ENCODE measurements at places on chromosomes 5 and 9.

DNA sequence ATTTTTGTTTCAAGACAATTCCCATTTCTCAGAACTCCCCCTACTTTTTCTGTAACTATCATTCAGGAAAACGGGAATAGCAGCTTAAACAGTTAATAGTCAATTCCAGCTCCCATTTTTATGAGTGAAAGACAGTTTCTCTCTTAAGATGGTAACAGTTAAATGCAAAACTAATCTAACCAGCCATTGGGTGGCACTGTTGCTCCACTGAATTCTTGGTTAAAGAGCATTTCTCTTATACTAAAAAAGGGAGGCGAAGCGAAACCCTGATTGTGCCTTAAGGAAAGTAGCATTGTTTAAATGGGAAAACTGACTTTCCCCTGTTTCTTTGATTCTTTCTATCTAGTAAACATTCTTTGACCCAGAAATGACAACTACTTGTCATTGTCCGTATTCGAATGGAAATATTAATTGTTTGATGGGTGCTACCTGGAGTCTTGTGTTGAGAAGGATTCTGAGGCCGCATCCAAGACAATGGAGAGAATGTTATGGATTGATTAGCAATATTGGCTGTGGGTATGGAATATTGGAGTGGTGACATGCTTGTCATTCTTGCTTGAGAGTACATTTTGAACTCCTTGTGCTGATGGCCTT is 507.8 kb downstream of the MAT2B start:
- DNase-seq: no peak

- DNase-seq: no peak
These were observed 19.1 kb upstream of the LMNB1 start for GRCh38 chr5:126757713-126758357.

DNA sequence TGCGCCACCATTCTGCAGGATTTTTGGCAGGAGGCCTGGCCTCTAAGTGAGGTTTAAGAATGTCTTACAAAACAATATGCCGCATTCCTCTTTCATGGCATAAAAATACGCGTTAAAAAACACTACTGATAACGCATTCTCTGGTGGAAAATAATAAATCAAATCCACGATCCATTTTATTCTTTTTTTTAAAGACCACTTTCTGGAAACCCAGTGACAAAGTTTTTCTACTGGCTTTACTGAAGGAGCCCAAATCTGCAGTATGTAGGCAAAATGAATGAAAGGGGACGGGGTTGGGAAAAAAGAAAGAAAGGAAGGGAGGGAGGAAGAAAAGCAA is 2.0 kb downstream of the SV2C start:
- DNase-seq: no peak

DNA sequence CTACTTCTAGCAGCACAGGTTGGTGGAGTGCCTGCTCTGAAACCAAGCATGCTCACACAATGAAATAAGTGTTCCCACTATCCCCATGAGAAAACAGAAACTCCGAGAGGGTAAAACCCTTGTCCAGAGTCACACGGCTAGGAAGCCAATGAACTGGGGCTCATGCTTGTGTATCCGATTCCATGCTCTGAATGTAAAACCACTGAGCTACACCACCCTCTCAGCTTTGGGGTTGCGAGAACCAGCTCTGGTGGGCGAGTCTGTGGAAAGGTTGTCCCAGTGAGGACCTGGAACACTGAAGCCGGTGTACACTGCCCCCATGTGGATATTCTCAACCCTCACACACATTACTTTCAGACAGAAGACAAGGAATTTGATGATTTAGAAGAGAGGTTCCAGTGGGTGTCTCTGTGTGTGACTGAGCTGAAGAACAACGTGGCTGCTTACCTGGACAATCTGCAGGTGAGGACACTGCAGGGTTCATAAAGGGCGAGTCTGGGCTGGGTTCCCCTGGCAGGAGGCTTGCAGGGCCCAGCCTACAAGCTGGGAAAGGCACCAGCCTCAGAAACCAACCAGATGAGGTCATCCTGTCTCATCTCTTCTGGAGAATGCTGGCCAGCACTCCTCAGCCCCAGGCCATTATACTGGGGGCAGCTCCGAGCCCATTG is 37.4 kb downstream of the ARHGEF37 start:
- no peak for DNase-seq

DNA sequence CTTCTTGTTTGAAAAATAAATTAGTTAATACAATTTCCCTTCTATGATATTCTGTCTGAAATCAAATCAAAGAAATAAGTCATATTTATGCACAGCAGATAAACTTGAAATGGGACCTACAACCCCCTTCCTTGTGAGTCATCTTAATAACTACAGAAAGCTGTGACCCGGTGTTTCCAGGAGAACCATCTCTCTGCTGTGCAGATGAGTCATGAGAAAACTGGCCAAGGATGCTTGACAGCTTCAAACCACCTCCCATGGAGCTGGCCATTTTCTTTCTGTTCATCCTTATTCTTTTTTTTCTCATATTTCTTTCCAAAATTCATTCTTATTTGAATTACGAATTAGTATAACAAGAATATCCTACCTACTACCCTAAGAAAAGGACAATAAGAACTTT is 43.4 kb upstream of the NR4A3 start:
- DNase-seq: no peak

DNA sequence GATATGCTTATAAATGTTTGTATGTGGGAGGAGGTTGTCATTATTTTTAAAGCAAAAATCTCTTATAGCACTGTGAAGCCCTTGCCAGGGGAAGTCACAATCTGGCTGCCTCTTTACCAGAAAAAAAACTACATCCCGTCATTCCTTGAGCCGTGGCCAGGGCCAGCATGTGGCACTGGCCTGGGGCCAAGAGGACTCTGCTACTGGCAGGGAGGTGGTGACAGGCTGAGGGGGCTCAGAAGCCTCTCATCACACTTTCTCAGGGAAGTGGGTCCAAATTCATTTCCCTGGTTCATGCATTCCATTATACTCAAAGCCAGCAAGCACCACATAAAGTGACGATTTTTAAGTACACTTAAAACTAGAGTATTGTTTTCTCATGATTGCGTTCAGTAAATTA is 457.3 kb downstream of the ZNF608 start:
- DNase-seq: no peak

DNA sequence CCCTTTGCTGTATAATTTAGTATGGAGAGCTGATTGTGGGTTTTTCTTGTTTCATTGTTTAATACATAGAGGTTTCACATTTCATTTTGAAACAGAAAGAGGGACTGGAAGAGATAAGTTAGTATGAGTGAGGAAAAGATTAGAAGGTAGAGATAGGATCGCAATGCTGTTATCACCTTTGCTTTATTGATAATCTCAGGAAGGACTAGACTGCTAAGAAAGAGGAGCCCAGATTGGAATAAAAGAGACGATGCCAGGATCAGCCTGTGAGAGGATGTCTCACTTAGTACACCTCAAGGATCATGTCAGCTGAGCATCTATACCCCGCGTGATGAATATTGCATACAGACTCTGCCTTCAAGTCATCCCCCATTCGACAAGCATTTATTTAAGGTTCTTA is 178.0 kb upstream of the DMAC1 start:
- DNase-seq: no peak

GRCh38 chr9:130320723-130321481 is 55.3 kb downstream of the HMCN2 start:
- DNase-seq: no peak

DNA sequence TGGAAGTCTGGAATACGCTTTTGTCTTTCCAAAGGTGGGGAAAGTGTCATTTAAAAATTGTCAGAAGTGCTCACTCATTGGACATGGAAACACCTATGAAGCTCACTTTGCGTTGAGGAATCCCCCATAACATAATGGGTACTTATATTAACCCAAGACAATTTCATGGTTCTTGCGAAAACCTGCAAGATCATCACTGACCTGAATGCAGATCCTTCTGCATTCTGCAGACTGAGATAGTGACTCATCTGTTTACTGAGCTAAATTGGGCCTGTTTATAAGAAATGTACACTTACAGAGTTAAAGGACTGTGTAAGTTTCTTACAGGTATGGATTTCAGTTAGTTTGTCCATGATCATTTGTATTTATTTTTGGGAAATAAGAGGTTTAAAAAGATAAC is 153.0 kb downstream of the HMHB1 start:
- DNase-seq: no peak

DNA sequence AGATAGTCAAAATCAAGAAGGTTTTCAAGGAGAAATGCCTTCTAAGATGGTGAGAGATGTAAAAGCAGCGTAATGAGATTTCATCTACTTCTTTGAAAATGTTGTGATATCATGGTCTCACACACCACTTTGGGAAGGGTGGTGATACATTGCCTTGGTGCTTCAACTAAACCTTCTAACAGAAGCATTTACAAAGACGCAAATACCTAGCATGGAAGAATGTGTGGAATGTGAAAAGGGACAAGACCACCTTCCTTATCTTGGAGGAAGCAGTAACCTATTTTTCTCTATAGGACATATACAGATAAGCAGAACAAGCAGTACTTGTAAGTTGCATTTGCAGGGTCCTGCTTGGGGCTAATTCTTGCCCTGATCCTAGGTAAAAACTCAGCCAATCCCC is 38.8 kb downstream of the PCA3 start:
- no peak for DNase-seq

- DNase-seq: no peak
These were observed 76.1 kb downstream of the TLE1 start for GRCh38 chr9:81613002-81613812.

GRCh38 chr9:119044806-119045205 is 324.4 kb downstream of the BRINP1 start:
- no peak for DNase-seq

- DNase-seq: no peak
These were observed 192.9 kb downstream of the TTLL11 start for GRCh38 chr9:121900163-121900562.

DNA sequence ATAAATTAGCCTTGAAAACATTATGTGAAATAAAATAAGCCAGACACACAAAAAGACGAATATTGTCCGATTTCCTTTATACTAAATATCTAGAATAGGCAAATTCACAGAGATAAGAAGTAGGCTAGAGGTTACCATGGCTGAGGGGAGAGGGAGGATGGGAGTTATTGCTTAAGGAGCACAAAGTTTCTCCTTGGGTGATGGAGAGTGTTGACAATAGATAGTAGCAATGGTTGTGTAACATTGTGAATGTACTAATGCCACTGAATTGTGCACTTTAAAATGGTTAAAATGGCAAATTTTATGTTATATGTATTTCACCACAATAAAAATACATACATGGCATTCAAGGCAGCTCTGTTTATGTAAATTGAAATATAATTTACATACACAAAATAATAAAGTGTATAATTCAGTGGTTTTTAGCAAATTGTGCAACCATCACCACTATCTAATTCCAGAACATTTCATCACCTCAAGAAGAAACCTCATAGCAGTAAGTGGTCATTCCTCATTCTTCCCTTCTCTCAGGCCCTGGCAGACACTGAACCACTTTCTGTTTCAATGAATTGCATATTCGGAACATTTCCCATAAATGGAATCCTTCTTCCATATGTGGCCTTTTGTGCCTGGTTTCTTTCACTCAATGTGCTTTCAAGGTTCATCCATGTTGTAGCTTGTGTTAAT is 59.2 kb downstream of the NDST1 start:
- DNase-seq: no peak

DNA sequence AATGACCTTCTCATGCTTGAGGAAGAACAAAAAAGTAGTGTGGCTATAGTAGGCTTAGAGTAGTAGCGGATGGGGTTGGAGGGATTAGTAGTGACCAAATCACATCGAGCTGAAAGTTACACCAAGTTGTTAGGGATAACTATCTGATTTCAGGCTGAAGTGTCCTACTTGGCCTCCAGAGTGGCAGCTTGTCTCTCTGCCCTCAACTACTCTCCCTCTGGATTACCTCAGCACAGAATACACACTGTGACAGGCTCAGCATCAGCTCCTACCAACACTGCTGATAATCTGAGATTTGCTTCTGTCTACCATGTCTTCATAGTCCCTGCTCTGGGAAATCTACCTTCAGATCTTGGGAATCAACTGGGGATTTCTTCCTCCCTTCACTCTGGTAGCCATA is 714.6 kb upstream of the GRAMD2B start:
- DNase-seq: no peak

- DNase-seq: no peak
These were observed 7.5 kb upstream of the PHYHD1 start for GRCh38 chr9:128913048-128913900.

GRCh38 chr9:136983167-136983566 is 374 bp downstream of the LCNL1 start:
- DNase-seq: no peak

GRCh38 chr5:74767579-74767913 is 497 bp downstream of the NSA2 start:
- DNase-seq: no peak

GRCh38 chr5:88842784-88843183 is 40.2 kb downstream of the MEF2C start:
- DNase-seq: no peak

DNA sequence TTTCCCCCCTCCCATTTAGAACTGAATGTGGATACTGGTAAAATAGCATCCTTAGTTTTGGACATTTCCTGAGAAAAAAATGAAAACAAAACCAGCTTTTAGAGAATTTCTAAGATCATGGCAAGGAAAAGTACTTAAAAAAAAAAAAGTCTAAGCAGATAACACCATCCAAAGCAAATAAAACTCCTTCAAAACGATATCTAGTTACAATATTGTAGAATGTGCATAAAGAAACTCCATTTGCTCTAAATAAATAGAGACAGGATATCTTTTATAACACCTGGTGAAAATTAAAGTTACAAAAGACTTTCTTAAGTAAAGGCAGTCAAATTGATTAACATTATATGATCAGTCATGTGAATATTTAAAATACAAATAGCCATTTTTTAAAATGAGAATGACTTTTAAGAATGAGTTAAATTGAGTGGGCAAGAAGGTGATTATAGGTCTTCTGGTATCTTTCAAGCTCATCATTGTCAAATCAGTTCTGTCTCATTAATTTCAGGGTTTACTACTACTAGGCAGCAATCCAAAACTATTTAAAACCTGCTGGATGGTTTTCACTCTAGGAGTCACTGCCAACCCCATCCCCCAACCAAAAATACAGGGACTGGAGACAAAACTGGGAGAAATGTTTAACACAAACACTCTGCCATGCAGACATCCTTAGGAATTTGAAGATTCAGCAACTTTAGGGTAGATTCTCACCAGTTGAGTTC is 382.6 kb downstream of the ADGRV1 start:
- DNase-seq: no peak

- DNase-seq: no peak
These were observed 2.1 kb downstream of the CA9 start for GRCh38 chr9:35675732-35676392.

GRCh38 chr9:126239515-126239914 is 87.1 kb upstream of the MVB12B start:
- no peak for DNase-seq

DNA sequence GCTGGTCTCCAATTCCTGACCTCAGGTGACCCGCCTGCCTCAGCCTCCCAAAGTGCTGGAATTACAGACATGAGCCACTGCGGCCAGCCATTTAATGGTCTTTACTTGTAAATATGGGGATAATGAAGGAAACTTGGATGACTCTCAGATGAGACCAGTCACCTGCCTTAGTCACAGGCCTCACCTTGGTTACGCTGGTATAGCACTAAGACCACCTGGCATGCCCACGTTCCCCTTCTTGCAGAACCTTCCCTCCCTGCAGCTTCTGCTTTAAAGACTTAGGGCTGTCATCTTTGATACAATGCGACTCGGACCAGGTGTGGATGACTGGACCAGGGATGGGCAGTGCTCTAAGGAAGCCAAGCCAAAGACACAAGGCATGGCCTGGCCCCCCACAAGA is 629.9 kb downstream of the CCDC171 start:
- DNase-seq: no peak

GRCh38 chr5:74162524-74162923 is 478.0 kb downstream of the ENC1 start:
- DNase-seq: no peak

- no peak for DNase-seq
These were observed 214.9 kb upstream of the DMRT1 start for GRCh38 chr9:626596-626995.

All from activated CD4-positive, alpha-beta T cell treated with anti-CD3 and anti-CD28 coated beads, Interleukin-2, amount 50 U/mL, for 1 hour (primary cell).